ENCODE measurements at places on chromosomes 1 and 21.
A peak's percentile ranks its signal among the peaks of the same experiment; 100 is the strongest.

- no peak for DNase-seq
Observed at GRCh38 chr1:54310439-54311328, 95.5 kb downstream of the SSBP3 start.

DNA sequence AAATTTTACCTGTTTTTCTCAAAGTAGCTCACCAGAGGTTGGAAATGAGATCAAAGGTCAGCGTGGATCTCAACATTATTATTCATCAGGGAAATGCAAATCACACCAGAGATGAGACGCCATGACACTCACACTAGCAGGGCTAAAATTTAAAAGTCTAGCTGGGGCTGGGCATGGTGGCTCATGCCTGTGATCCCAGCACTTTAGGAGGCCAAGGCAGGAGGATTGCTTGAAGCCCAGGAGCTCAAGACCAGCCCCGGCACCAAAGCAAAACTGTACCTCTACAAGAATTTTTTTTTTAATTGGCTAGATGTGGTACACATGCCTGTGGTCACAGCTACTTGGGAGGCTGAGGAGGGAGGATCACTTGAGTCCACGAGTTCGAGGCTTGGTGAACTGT lies 41.4 kb upstream of the PCBP3 start:
- no peak for DNase-seq

- peak; percentile 55 for DNase-seq
Observed at GRCh38 chr1:35576061-35576765, 3.1 kb downstream of the TFAP2E start.

DNA sequence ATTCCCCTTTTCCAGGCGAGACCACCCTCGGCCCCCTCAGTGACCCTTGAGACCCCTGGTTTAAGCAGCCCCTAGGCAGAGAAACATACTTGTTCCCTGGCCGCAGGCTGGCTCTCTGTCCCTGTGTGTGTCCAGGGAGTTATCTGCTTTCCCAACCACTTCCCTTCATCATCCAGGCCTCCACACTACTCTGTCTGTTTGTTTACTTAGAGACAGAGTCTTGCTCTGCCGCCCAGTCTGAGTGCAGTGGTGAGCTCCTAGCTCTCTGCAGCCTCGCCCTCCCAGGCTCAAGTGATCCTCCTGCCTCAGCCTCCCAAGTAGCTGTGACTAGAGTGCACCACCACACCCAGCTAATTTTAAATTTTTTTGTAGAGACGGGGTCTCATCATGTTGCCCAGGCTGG lies 5.8 kb upstream of the VWA1 start:
- no peak for DNase-seq

GRCh38 chr1:97824200-97824599 lies 96.6 kb downstream of the DPYD start:
- no peak for DNase-seq

DNA sequence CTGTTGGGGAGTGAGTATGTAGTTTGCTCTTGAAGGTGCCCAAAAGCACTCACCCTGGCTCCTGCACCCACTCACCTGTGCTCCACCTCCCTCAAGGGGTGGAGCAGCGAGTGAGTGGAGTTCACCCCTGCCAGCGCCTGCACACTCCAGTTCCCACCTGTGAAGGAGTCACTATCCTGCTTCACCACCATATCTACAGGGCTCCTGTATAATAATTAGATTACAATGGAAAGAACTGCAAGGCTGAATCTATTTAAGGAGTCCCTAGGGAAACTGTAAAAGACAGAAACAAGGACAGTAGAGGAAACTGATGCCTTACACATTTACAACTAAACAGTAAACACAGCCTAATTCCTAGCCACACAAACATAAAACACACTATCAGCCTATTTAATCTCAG lies 4.1 kb downstream of the DNAI4 start:
- no peak for DNase-seq

DNA sequence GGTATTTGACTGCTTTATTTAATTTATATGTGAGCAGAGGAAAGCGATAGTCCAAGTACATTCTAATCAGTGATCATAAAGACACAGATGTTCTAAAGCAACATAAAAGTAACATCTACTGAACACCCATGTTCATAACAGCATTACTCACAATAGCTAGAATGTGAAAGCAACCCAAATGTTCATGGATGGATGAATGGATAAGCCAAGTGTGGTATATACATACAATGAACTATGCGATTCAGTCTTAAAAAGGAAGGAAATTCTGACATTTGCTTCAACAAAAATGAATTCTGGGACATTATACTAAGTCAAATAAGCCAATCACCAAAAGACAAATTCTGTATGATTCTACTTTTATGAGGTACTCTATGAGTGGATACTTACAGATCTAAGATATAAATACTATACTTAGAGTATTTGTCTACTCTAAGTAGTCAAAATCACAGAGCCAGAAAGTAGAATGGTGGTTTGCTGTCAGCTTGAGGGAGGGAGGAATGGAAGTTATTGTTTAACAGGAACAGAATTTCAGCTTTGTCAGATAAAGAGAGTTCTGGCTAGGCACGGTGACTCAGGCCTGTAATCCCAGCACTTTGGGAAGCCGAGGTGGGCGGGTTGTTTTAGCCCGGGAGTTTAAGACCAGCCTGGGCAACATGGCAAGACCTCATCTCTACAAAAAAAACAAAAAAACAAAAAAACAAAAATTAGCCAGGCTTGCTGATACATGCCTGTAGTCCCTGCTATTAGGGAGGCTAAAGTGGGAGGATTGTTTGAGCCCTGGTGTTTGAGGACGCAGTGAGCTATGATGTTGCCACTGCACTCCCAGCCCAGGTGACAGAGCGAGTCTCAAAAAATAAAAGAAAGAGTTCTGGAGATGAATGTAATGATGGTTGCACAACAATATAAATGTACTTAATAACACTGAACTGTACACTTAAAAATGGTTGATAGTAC lies 79.7 kb upstream of the ARHGAP29 start:
- no peak for DNase-seq

DNA sequence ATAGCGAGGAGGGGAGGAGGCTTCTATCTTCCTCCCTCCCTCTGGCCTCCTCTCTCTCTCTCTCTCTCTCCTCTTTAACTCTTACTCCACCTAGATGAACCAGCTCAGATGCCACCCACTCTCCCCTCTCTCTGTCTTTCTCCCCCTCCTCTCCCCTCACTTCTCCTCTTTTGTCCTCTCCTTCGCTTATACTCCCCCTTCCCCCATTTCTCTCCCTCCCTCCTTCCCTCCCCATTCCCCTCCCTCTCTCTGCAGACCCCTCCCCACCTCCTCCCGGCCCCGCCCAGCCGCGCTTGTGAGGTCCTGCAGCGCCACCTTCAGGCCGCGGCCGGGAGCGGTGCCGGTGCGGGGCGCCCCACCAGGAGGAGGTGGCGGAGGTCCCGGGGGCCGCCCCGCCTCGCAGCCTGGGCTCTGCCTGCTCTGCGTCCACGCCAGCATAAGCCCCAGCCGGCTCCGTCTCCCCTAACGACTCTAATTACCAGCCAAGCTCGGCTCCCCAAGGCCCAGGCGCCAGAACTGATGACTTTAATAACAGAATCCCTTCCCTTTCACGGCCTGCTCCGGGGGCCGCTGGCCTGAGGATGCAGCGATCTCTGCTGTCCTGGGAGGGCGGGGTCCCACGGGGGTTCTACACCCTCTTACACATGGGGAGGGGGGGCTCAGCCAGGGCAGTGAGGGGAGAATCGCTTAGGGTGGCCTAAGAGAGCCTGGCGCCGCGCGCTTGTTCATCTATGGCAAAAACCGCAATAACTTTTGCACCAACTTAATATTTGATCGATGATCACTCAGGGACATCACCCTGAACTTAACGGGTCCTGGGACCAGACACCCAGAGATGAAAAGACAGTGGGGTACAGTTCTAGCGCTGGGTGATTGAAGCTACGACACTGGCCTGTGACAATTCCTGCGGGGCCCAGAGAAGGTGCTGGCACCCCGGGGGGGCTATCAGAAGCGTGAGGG lies 637.3 kb downstream of the MATN1 start:
- DNase-seq = peak; percentile 82

Data from aorta (tissue), 5 donors.